ENCODE measurements at places on chromosomes 1 and 21.
A peak's percentile ranks its signal among the peaks of the same experiment; 100 is the strongest.

DNA sequence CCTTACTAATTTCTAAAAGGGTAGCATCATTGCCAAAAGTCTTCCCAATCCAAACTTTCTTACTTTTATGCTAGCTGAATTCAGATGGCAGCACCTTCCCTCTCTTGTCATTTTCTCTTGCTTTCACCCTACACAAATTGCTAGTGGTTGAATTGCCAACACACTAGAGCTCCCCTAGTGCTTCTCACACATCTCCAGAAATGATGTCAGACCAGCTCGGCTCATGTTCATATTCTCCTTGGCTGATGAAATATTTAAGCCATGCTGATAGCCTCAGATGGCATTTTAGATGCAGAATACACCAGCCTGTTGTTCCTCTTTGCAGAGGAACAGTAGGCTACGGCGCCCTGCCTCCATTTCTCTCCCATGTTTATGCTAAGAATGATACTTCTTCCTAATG, 256.9 kb downstream of the PTBP2 start:
- DNase-seq, result no peak

DNA sequence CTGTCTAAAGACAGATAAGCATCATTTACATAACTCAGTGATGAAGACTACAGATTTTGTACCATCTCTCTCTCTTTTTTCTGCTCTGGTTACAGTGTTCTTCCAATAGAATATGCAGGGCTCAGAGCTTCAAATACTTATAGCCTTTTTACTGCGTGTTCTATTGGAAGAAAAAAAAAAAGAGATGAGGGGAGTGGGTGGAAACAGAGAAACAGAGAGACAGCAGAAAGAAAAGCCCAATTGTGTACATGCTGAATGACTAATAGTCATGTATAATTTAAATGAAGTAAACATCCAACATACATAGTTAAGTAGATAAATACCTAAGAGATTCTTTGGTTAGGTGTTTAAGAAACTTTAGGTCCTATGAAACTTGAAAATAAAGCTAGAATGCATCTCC, 151.9 kb downstream of the HMCN1 start:
- DNase-seq, result no peak

- no peak for DNase-seq
Observed at GRCh38 chr1:93549131-93549530, 101.2 kb downstream of the FNBP1L start.

DNA sequence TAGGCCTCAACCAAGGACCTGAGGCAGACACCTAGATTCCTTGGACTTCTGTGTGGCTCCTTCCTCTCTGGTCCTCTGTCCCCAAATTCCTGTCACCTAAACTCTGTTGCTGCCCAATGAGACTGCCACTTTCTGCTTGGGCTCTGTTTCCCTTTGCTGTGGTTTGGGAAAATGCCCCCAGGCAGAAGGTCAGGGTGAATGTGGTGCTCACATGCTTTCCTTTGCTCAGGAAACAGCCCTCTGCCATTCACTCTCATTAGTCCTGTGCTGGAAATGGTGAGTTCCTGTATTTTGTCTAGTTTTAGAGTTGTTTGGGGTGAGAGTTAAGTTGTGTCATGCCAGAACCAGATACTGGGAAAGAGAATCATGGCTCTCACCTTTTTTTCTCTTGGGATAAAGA, 22.7 kb upstream of the SHE start:
- no peak for DNase-seq

- no peak for DNase-seq
Observed at GRCh38 chr1:29136391-29136915, 12.8 kb upstream of the TMEM200B start.

GRCh38 chr21:45033791-45034555, 40.4 kb upstream of the ADARB1 start:
- no peak for DNase-seq

GRCh38 chr1:154886281-154887015, 16.4 kb upstream of the KCNN3 start:
- DNase-seq, result no peak

GRCh38 chr1:101219924-101220870, 16.6 kb upstream of the S1PR1 start:
- DNase-seq, result no peak

DNA sequence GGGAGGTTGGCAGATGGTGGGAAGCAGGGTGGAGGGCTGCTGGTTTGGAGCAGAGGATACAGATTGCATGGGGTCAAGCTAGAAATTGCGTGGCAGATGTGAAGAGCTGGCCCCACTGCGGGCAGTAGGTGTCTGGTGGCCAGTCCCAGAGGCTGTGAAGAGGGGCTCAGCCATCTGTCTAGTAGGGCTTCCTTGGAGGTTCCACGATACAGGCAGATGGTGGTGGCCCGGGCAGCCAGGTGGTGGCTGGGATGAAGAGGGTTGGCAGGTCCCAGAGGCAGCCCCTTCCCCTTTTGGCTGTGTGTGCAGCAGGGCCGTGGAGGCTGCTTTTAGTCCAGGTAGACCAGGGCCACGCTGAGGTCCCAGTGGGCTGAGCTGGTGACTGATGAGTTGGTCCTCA, 16.6 kb downstream of the PSEN2 start:
- DNase-seq, result no peak

DNA sequence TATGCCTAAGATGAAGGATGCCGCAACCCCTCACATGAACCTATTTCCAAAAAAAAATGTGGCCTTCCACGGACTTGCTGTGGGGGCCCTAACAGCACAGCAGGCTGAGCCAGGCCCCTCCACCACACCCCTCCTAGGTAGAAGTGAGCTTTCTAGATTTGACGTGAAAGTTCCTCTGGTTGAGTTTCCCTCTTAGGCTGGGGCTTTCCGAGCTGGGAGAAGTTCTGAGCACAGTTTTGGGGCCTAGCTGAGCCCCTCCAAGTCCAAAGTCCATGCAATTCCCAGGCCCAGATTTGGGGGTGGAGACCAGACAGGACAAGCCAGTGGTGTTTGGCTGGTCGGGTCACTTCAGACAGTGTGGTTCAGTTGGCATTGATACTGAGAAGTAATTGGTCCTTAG, 13.8 kb upstream of the PHLDA3 start:
- DNase-seq, result no peak

DNA sequence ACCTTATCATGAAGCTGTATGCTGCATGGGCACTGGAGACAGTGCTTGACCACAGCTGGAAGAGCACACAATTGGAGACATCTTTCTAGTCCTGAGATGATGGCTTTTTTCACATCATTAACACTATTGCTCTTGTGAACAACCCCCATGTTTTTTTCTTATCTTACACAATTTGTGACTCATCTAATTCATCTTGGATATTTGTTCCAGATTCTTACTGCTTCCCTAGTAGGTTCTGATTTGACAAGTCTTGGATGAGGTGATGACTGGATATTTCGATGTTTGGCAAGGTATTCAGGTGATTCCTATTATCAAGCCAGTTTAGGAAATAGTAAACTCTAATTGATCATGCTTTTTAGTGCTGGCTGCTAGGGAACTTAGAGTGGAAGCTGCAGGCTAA, 23.7 kb downstream of the HLX start:
- DNase-seq, result no peak

DNA sequence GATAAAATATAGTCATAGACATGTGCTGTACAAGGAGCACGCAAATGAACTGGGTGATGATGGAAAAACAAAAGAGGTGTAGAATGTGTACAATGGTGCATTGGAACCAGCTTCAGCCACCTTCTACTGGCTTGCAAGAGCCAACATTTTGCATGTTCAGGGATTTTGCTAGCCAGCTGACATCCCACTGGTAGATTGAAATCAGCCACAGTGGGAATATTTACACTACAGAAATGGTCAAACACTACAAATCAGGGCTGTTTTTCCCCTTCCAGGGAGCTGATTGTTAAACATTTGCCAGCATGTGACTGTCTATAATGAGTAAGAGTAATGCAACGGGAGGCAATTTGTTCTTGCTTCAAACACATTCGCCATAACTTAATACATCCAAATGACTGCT, 23.2 kb downstream of the PMVK start:
- DNase-seq, result no peak

- no peak for DNase-seq
Observed at GRCh38 chr1:194717334-194717733, 1530.9 kb upstream of the B3GALT2 start.

DNA sequence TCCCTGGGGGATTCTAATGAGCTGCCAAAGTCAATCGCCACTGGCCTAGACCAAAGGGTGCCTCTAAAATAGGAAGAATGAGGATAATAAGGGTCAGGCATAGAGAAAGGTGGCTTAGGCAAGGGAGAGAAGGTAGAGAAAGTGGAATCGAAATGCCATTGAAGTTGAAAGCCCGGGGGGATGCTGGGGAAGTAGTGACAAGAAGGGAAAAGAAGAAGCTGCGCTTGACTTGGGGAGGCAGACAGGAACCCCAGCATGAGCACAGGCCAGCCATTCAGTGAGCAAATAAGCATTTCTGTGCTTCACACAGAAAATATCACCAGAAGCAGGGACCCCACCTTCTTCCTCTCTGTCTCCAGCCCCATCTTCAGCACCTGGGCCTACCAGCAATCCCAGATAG, 1.5 kb downstream of the CD2 start:
- no peak for DNase-seq

DNA sequence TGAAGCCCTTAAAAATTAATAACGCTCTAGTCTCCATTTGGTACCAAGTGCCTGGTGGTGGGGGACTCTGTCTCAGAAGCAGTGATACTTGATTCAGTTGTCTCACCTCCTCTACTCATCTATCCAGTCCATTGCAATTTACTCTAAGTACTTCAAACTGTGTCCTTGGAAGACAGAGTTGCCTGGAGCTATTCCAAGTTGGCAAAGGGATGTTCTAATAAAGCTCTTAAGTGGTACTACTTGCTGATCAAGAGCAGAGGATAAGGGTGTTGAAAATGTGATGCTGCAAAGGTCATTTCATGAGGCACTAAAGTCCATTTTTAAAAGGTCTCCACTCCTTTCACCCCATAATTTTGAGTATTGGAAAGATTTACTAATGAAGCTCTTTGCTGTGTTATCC, 142.2 kb downstream of the NFIA start:
- no peak for DNase-seq

DNA sequence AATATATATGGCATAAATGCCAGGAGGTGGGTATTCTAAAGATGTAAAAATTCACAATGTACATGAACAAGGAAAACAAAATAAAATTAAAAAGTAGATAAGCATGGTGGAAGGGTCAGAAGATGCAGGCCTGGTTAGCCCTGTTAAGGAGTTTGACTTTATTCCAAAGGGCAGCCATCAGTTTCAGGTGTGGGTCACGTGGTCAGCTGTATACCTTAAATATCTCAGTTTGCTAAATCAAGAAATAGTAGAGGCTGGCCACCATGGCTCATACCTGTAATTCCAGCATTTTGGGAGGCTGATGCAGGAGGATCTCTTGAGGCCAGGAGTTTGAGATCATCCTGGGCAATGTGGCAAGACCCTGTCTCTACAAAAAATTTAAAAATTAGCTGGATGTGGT, 8.5 kb upstream of the PINK1 start:
- no peak for DNase-seq

- no peak for DNase-seq
Observed at GRCh38 chr1:201176940-201177339, 13.7 kb upstream of the IGFN1 start.

DNA sequence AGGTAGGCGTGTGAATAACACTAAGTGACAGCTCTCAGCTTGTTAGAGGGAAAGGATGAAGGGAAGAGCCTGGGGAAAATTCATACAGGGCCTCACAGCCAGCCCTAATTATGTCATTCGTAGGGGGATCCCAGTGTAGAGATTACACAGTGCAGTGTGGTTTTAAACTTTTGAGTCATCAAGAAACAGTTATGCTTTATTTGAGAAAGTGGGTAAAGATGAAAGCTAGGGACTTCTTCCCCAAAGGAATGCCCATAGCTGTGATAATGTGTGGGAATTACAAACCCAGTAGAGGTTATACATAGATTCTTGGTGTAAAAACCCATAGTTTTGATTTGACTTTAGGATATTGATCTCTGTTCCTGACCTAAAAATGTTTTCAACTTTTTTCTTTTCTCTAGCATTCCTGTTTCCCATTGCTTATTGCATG, 1.9 kb downstream of the TTF2 start:
- DNase-seq, result no peak

DNA sequence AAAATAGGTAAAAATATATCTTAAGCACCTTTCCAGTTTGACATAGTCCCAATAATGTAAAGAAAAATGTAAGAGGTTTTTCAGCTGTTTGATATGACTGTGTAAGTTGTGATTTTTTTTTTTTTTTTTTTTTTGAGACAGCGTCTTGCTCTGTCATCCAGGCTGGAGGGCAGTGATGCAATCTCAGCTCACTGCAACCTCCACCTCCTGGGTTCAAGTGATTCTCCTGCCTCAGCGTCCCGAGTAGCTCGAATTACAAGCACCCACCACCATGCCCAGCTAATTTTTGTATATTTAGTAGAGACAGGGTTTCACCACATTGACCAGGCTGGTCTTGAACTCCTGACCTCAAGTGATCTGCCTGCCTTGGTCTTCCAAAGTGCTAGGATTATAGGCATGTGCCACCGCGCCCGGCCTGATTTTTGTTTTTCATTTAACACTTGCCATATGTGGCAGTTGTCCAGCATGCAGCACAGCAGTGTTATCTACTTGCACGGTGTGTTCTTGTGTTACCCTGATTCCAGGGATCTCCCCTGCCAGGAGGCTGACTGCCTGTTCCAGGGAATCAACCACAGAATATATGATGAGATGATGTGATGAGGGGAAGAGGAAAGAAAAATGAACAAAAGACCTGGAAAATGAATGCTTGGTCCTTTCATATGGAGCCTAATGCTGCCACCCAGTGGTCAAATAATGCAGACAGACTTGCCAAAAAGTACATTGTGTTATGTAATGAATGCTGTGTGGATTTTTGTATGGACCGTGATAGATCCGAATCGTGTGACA, 79.0 kb downstream of the RAVER2 start:
- peak; percentile 56 for DNase-seq

DNA sequence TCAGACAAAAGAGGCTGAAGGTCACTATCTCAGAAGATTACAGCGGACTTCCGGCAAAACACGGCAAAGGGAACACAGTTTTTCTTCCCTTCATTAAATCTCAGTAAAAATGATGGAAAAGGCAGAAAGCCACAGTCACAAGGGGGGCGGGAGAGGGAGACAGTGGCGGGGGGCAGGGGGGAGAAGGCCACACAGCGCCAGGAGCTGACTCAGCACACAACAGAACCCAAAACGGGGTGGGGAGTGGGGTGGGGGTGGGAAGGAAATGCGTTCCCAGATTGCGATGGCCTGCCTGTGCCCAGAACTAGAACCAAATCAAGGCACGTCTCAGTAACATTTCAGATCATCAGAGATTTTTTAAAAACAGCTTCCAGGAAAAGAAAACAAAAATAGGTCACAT, 13.4 kb downstream of the CFAP74 start:
- DNase-seq, result no peak

DNA sequence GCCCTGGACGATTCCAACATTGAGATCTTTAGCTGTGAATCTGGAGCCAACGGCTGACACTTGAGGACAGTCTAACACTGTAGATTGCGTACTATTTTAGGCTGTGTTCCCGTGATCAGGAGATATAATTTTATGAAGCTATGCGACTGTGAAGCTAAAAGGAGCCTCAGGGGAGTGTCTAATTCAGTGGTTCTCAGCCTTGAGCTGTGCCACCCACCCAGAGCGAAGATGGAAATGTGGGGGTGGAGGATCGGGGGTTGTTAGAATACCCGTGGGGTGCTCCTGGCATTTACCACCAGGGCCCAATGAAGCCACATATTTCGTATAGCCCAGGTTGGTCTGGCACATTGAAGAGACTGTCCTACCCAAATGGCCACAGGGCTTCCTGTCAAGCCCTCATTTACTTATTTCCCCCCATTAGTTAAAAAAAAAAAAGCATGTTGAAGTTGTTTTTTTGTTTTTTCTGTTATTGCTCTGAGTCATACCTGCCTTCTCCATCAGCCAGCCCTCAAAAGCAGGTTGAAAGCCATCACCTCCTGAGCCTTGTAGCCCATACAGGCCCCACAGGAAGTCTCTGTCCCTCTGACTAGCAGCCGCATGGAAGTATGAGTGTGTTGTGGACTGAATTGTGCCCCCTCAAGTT, 141.7 kb downstream of the GALNT2 start:
- DNase-seq, result peak; percentile 34
